ENCODE measurements at places on chromosomes 2 and 18. TPM values are rescaled to one million over a fixed set of nuclear protein-coding genes. Genes with fewer than 3 reads are reported as not detected.

The NMUR1 gene
- not detected for total RNA-seq

DNA sequence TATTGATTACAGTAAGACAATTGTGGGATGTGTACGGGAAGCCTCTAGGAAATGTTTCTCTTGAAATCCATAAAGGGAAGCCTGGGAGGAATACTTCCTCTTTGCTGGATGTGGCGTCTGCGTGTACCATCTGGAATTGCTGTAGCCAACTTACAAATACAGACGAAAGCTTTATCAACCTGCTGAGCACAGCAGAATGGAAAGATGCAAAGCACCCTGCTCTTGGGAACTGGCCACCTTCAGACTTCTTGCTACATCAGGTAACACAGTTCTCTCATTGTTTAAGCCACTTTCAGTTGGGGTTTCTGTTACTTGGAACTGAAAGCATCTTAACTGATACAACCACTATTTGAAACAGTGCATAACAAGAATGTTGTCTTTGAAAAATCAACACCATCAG lies 213.8 kb downstream of the HRH4 start:
- no peak for DNase-seq

The WDR12 gene
- total RNA-seq = 25.0 TPM

DNA sequence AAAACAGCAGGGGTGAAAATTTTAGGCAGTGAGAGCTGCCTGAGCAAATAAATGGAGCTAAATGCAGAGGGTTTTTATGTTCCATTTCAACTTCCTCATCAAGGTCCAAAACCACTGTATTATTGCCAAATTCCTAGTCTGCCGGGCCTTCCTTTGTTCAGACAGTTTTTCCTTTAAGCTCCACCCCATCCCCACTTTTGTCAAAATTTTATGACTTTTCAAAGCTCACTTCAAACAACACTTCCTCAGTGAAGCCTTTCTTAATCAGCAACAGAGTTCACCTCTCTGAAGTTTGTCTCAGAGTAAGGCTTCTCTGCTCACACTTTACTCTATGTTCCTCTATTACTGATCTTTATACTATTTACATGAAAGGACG lies 81.3 kb downstream of the CERKL start:
- DNase-seq = no peak

GRCh38 chr18:59733421-59733820 lies 36.2 kb upstream of the CCBE1 start:
- DNase-seq = no peak

GRCh38 chr2:54666131-54666633 lies 57.3 kb upstream of the EML6 start:
- no peak for DNase-seq

GRCh38 chr2:8380566-8380965 lies 301.3 kb upstream of the ID2 start:
- DNase-seq = no peak

GRCh38 chr2:50431958-50432650 lies 599.8 kb downstream of the NRXN1 start:
- no peak for DNase-seq

DNA sequence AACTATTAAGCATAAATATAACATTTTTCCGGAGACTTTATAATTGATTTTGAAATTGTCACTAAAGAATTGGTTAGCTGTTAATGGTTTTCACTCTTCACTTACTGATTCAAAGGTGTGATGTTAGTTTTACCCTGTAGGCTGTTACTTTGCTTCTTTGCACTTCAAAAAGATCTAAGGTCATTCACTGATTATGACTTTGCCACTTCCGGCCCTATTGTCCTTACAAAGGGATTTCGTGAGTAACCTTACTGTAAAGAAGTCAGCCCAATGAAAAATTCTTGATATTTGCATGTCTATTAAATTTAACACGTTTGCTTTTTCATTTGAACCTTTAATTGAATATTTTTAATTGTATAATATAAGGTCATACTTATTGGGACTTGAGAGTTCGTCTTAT lies 61.4 kb downstream of the GREB1L start:
- DNase-seq = no peak

GRCh38 chr2:3434654-3435053 lies 55.2 kb downstream of the TRAPPC12 start:
- no peak for DNase-seq

DNA sequence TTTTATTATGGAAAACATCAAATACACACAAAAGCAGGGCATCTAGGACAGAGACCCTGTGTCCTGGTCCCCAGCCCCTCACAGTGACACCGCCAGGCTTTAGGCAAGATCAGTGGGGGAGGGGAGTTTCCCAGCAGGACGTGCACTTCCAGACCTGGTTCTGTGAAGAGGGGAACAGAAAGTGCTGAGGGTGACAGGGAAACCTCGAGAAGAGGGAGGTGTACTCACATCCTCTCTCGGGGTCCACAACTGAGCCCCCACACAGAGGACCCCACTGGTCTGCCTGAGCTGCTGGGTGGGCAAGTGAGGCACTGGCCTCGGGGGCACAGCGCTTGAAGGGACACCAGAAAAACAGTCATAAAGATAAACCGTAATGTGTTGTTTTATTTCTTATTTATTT lies 4.4 kb upstream of the GPR35 start:
- no peak for DNase-seq

GRCh38 chr2:120587279-120587996 lies 148.2 kb upstream of the GLI2 start:
- DNase-seq = no peak

The NRP2 gene
- 2.1 TPM for total RNA-seq

GRCh38 chr18:41745166-41746049 lies 209.6 kb upstream of the PIK3C3 start:
- no peak for DNase-seq

The OSBPL6 gene
- total RNA-seq = 0.23 TPM
